Heart left ventricle (tissue), 16 donors: ENCODE measurements at places on chromosomes 2 and 18. TPM values are rescaled to one million over a fixed set of nuclear protein-coding genes. Genes with fewer than 3 reads are reported as not detected.

- no peak overlapping the region for H3K27ac ChIP-seq
- H3K27me3 ChIP-seq = no peaks in the 10 kb centered on the region
- no peaks in the 10 kb centered on the region for H3K36me3 ChIP-seq
- H3K4me1 ChIP-seq = no peaks in the 10 kb centered on the region
- no peak overlapping the region for H3K4me3 ChIP-seq
Measured at GRCh38 chr2:8701681-8702379, 20.0 kb downstream of the ID2 start.

GRCh38 chr2:156322686-156323231 lies 9.8 kb downstream of the NR4A2 start:
- no peak overlapping the region for H3K27ac ChIP-seq
- no peaks in the 10 kb centered on the region for H3K36me3 ChIP-seq
- no peak for DNase-seq
- peak overlapping the region; percentile 56 for H3K4me3 ChIP-seq
- peaks cover 12% of the 10 kb centered on the region for H3K4me1 ChIP-seq

- H3K4me1 ChIP-seq = no peaks in the 10 kb centered on the region
- no peaks in the 10 kb centered on the region for H3K27me3 ChIP-seq
- no peak for DNase-seq
- no peaks in the 10 kb centered on the region for H3K36me3 ChIP-seq
- no peak overlapping the region for H3K4me3 ChIP-seq
Measured at GRCh38 chr2:213306316-213306942, 22.2 kb downstream of the SPAG16 start.

DNA sequence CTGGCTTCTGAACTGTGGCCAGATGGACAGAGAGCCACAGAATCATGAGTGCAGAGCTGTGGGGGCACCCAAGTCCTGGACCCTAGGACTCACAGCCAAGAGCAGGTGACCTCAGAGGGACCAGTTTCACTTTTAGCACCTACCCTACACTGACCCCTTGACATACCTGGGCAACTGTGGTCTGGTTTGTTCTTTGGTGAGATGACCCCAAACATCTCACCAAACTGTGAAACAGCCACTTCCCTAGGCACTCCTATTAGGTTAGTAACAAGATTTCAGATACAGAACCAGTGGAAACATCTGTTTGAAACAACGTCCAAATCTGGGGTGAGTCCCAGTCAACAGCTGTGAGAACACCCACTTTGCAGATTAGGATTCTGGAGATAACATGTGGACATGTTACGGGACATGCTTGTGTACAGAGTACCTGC lies 1.9 kb upstream of the ZFP36L2 start:
- peaks cover 19% of the 10 kb centered on the region for H3K4me1 ChIP-seq
- H3K27ac ChIP-seq = peak overlapping the region; percentile 99
- no peak for DNase-seq
- H3K36me3 ChIP-seq = no peaks in the 10 kb centered on the region
- peak overlapping the region; percentile 80 for H3K4me3 ChIP-seq
- H3K27me3 ChIP-seq = no peaks in the 10 kb centered on the region

GRCh38 chr18:47179520-47179919 lies 3.4 kb upstream of the IER3IP1 start:
- no peak overlapping the region for H3K27ac ChIP-seq
- no peaks in the 10 kb centered on the region for H3K36me3 ChIP-seq
- H3K4me1 ChIP-seq = no peaks in the 10 kb centered on the region
- no peak for DNase-seq
- H3K27me3 ChIP-seq = no peaks in the 10 kb centered on the region

- no peak overlapping the region for H3K27ac ChIP-seq
- no peak overlapping the region for H3K4me3 ChIP-seq
- no peaks in the 10 kb centered on the region for H3K27me3 ChIP-seq
- H3K36me3 ChIP-seq = no peaks in the 10 kb centered on the region
- no peaks in the 10 kb centered on the region for H3K4me1 ChIP-seq
Measured at GRCh38 chr2:212421556-212422334, 116.9 kb downstream of the ERBB4 start.

DNA sequence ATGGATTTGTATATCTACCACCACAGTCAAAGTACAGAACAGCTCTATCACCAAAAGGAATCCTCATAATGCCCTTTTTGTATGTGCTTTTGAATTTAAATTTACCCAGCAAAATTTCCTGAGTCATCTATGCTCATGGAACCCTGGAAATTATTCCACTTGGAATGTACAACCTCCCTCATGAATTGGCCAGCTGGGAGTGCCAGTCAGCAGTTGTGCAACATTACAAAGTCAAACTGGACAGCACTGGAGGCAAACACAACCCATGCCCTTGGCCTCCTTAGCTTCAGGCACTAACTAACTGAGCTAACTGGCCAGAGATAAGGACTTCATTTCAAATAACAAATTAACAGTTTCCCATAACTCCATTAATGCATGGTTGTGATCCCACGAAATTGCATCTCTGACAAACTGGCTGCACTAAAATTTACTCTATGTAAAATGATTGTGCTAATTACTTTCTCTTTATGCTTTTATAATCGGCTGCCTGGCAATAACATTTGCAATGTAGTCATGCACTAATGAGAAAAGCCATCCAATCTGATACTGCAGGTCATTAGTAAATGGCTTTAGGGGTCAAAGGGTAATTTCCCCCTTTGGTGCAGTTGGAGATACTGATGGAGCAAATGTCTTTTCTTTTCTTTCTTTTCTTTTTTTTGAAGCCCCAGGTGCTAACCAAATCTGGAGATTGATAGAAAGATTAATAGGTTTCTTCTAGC lies 270.5 kb downstream of the ACTR3 start:
- H3K4me3 ChIP-seq = no peak overlapping the region
- no peaks in the 10 kb centered on the region for H3K36me3 ChIP-seq
- H3K27me3 ChIP-seq = no peaks in the 10 kb centered on the region
- DNase-seq = no peak

- H3K27ac ChIP-seq = no peak overlapping the region
- H3K4me1 ChIP-seq = no peaks in the 10 kb centered on the region
- no peak overlapping the region for H3K4me3 ChIP-seq
- H3K27me3 ChIP-seq = no peaks in the 10 kb centered on the region
Measured at GRCh38 chr2:172416447-172417058, 10.8 kb upstream of the ITGA6 start.

DNA sequence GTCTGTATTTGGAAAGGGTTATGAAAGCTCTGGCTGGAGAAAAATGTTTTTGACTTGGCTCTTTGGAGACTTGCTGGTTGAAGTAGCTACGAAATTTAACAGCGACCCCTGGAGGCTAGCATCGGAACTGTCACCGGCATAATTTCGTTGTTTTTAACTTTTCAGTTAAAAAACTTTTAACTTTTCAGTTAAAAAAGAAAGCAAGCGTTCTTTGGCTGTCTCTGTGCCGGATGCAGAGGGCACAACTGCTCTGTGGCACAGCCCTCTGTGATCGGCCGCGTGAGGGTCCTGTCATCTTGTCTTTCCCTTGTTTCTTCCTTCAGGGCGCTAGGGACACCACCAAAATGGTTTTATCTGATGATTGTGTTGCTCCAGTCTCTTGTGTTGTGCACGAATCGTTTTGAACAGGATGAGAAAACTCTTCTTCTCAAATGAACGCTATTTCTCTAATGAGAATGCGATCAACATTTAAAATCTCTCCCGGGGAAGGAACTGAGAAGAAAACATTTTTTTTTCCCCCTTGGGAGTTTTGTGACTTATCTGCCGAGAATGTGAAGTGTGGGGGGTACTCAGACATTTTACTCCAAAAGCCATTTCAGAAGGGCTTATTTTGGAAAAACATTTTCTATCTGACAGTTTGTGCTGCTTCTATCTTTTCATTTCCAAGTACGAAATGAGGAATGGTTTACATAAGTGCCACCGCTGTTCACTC lies 57.1 kb downstream of the ADCYAP1 start:
- H3K27me3 ChIP-seq = no peaks in the 10 kb centered on the region
- H3K36me3 ChIP-seq = no peaks in the 10 kb centered on the region
- peak overlapping the region; percentile 42 for H3K4me3 ChIP-seq

DNA sequence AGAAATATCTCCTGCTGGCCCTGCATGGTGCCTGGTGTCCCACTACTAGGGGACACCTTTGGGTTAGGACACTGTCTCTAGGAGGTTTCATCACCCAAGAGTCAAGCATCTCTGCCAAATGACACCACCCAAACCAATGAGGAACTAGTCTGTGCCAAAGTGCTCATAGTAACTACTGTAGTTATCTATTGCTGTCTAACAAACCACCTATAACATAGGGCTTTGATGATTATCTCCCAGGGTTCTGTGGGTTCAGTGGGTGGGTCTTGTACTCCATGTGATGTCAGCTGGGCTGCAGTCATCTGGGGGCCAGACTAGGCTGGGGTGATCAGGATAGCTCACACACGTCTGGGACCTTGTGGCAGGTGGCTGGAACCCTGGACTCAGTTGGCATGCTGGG lies 59.8 kb downstream of the EPAS1 start:
- no peaks in the 10 kb centered on the region for H3K27me3 ChIP-seq
- H3K4me3 ChIP-seq = no peak overlapping the region
- peaks cover 92% of the 10 kb centered on the region for H3K36me3 ChIP-seq
- H3K4me1 ChIP-seq = peaks cover 9% of the 10 kb centered on the region

DNA sequence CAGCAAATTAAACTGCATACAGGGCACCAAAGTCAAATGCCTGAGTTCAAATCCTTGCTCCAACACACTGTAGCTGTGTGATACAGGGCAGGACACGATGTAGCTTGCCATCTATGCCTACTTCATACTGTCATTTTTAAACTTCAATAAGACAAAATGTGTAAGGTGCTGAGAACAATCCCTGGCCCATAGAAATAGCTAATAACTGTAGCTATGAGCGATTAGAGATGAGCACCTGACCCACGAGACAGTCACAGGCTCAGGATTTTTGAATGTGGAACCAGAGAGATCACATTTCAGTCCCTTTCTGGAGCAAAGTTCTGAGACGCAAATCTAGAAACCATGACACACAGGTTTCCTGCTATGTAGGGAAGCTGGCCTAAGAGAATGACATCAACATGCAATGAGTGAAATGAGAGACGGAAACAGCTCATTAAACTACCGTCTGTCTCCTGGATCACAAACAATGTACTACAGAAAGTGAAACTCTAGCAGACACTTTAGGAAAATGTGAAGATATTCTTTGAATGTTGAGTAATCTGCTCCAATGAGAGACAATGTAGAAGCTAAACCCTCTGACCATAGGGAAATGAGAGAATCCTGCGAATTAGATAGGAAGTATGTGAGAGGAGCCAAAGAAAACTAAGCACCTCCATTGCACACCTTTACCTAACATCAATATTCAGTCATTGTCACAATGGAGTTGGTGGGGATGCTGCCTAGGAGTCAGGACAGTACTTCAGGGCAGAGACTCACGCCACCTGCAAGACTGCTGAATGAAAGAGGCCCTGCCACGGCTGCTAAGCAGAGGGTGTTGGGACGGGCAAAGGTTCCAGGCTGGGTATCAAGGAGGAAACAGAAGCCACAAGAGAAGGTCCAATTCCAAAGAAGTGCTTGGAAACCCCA lies 25.5 kb downstream of the B4GALT6 start:
- H3K27ac ChIP-seq = no peak overlapping the region
- no peaks in the 10 kb centered on the region for H3K36me3 ChIP-seq
- no peak overlapping the region for H3K4me3 ChIP-seq
- no peak for DNase-seq

DNA sequence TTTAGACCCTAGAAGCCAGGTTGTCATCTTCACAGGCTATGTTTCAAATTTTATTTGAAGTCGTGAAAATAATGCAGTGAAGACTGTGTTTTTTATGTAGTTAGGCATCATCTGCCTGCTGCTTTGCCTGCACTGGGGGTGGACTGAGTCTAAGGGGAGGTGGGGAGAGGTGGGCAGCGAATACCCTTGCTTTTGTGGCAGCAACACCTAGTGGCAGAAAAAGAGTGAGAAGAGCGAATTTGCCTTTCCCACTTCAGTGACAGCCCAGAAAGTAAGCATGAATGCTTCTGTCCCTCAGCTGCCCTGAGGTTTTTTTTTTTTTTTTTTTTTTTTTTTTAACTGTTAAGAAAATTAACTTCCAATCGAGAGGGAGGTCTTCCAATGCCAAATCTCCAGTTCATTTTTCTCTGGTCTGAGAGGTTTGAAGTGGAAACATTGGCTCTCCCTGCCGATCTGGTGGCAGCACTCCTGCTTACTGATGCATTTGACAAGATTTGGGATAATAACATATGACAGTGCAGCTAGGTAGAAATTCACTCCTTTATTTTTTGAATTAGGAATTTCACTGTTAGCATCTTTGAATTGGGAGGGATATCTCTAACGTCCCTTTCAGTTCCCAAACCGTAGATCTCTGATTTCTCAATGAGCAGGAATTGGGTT lies 60.3 kb upstream of the LYPD6B start:
- no peaks in the 10 kb centered on the region for H3K27me3 ChIP-seq
- no peak overlapping the region for H3K27ac ChIP-seq
- H3K36me3 ChIP-seq = no peaks in the 10 kb centered on the region
- no peak overlapping the region for H3K4me3 ChIP-seq

Gene UGT1A10
- total RNA-seq = not detected

Gene FOSL2
- total RNA-seq = 50.2 TPM

Gene WNT10A
- not detected for total RNA-seq

Gene SH3YL1
- 11.2 TPM for total RNA-seq

Gene DARS1
- 58.6 TPM for total RNA-seq

Gene GPR45
- not detected for total RNA-seq
